HCT116 (cell line): ENCODE measurements at places on chromosomes 1 and 21.

- peaks cover 5% of the 10 kb centered on the region; the same call in 1 of the 2 replicates for H3K36me3 ChIP-seq
- no peaks in the 10 kb centered on the region for H3K27me3 ChIP-seq
- H3K4me1 ChIP-seq: peaks cover 92% of the 10 kb centered on the region
- no peak for DNase-seq
- peak overlapping the region; percentile 94 for H3K27ac ChIP-seq
Measured at GRCh38 chr1:153537376-153537730, 1.6 kb upstream of the S100A6 start.

- H3K27me3 ChIP-seq: no peaks in the 10 kb centered on the region
- peaks cover 23% of the 10 kb centered on the region; the same call in 1 of the 2 replicates for H3K4me1 ChIP-seq
- no peaks in the 10 kb centered on the region for H3K36me3 ChIP-seq
Measured at GRCh38 chr1:84998642-84999280, 1.8 kb upstream of the MCOLN2 start.

DNA sequence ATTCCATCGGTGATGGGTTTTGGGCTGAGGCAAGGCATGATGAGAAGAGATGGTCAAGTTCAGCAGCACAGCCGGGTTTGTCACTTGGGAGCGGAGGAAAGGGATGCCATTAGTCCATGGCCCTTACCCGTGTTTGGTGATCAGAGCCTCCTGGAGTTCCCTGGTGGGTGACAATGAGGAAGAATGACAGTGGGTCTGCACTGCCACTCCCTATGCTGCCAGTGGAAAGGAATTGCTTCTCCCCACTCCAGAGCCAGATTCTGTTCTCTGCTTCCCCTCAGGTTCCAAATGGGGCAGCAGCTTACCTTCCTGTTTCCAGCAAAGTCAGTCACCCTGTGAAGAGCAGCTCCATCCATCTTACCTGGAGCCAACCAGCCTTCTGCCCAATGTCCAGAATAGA is 393.1 kb downstream of the PTPRU start:
- no peaks in the 10 kb centered on the region for H3K27me3 ChIP-seq
- H3K4me3 ChIP-seq: no peak overlapping the region
- H3K27ac ChIP-seq: no peak overlapping the region
- DNase-seq: no peak
- no peaks in the 10 kb centered on the region for H3K4me1 ChIP-seq

GRCh38 chr21:34878501-34878900 is 170.6 kb downstream of the RUNX1 start:
- no peaks in the 10 kb centered on the region for H3K27me3 ChIP-seq
- no peak for DNase-seq
- peaks cover 33% of the 10 kb centered on the region for H3K4me1 ChIP-seq
- no peak overlapping the region for H3K27ac ChIP-seq
- H3K4me3 ChIP-seq: no peak overlapping the region

DNA sequence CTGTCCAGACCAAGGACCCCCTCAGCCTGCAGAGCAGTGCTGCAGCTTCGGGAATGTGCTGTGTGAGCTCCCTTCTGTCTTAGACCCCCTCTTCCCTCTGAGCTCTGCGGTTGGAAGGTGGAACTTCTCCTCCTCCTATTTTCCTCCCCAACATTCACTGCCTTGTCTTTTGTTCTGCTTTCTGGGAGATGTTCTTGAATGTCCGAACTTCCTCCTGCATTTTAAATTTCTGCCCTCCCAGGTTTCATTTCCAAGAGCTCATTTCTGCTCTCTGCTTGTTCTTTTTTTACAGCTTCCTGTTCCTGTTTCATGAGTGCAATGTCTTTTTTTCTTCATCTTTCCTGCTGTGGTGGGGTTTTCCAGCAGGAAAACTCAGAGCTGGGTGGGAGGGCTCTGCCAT is 29.3 kb downstream of the RRP1 start:
- peaks cover 19% of the 10 kb centered on the region for H3K4me1 ChIP-seq
- no peaks in the 10 kb centered on the region for H3K36me3 ChIP-seq
- H3K4me3 ChIP-seq: no peak overlapping the region
- no peak overlapping the region for H3K27ac ChIP-seq
- no peaks in the 10 kb centered on the region for H3K27me3 ChIP-seq

- H3K4me3 ChIP-seq: no peak overlapping the region
- no peaks in the 10 kb centered on the region for H3K27me3 ChIP-seq
- no peak overlapping the region for H3K27ac ChIP-seq
Measured at GRCh38 chr1:179817789-179818188, 59.8 kb downstream of the TOR1AIP2 start.
